Activated CD4-positive, alpha-beta T cell treated with anti-CD3 and anti-CD28 coated beads for 1 hour (primary cell): ENCODE measurements at places on chromosomes 6 and 20.
A peak's percentile ranks its signal among the peaks of the same experiment; 100 is the strongest.

GRCh38 chr6:131568726-131569125 is 4.3 kb upstream of the ARG1 start:
- DNase-seq, result no peak

GRCh38 chr6:44010411-44011349 is 116.6 kb downstream of the MRPL14 start:
- no peak for DNase-seq

DNA sequence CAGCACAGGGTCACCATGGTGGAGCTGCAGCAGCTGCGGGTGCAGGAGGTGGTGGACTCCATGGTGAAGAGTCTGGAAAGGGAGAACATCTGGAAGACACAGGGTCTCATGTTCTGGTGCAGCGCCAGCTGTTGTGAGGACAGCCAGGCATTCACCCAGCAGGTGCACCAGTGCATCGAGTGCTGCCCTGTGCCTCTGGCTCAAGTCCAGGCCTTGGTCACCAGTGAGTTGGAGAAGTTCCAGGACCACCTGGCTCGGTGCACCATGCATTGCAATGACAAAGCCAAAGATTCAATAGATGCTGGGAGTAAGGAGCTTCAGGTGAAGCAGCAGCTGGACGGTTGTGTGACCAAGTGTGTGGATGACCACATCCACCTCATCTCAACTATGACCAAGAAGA is 22.9 kb upstream of the RIPK1 start:
- no peak for DNase-seq

DNA sequence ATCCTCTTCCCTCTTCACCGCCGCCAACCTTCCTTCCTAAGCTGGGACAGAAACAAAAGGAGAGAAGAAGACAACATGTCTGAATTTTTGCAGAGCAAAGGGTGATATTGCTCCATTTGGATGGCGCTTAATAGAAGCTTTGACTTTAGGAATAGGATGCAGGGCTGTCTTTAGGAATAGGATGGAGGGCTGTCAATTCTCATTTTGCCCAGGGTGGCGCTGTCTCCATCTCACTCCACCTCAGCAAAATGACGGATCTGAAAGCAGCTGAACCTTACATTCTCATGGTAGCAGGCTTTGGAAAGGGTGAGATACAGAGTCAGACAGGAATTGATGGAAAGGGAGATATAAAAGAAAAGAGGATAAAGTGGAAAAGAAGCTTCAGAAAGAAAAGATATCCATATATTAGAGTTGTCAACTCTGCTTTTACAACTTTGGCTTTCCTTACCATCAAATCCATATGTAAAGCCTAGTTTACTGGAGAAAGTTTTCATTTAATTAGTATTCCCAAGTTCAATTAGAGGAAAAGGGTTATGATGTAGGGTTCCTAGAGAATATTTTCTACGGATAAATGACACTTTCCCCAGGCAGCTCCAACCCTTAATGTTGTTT is 2.4 kb downstream of the MTCL3 start:
- no peak for DNase-seq

- DNase-seq, result no peak
Observed at GRCh38 chr6:33695451-33695887, 16.0 kb downstream of the UQCC2 start.

- no peak for DNase-seq
Observed at GRCh38 chr20:48171626-48172356, 386.5 kb upstream of the SULF2 start.

DNA sequence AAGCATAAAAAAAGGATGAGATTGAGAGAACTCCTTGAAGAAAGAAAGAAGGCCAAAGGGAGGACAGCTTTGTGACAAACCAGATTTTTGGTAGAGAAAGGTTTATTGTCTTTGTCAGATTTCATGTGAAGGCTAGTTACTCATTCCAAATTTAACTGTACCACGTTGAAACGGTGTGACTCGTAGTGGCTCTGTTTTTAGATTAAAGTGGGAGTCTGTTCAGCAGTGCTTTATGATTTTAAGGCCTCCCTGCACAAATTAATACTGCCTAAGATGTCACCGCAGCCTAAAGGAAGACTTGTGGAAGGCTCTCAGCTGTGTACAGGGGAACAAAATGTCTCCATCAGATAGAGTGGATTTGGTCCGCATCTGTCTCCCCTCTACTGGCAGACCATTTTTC is 35.9 kb downstream of the CDC40 start:
- DNase-seq, result no peak

- no peak for DNase-seq
Observed at GRCh38 chr6:112296122-112296521, 41.8 kb upstream of the LAMA4 start.

- DNase-seq, result no peak
Observed at GRCh38 chr20:9912858-9913434, 74.1 kb upstream of the PAK5 start.

GRCh38 chr6:135054226-135054568 is 425 bp downstream of the HBS1L start:
- no peak for DNase-seq

- DNase-seq, result no peak
Observed at GRCh38 chr6:143957679-143958274, 50.3 kb downstream of the PLAGL1 start.

DNA sequence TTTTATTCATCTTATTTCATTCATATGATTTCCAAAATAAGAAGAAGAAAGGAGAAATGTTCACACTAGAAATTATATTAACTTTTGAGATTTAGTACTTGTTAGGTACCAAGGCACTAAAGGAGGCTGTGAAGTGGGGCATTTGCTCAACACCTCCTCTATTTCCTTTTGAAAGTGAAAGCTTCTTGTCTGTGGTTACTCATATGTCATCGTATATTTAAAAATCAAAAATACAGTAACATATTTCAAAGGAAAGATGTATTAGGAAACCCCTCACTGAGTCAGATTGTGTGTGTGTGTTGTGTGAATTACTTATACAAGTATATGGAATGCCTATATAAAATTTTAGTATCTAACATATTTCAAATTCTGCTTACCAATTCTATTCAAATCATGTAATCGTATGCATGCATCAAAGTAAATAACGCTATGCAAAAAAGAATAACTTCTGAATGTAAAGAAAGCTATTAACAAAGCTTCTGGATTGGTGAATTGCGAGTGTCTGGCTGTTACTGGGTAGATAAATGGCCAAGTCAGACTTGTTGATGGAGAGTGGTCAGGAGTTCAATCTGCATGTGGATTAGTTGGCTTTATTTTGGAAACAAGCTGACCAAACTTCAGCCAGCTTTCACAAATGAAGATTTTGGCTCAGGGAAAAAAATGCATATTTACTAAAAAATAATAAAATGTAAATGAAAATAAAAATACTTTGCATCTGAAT is 70.9 kb downstream of the PACRG start:
- no peak for DNase-seq

- no peak for DNase-seq
Observed at GRCh38 chr6:33702345-33702977, 9.0 kb downstream of the UQCC2 start.

GRCh38 chr6:79676785-79677736 is 45.9 kb downstream of the SH3BGRL2 start:
- no peak for DNase-seq

DNA sequence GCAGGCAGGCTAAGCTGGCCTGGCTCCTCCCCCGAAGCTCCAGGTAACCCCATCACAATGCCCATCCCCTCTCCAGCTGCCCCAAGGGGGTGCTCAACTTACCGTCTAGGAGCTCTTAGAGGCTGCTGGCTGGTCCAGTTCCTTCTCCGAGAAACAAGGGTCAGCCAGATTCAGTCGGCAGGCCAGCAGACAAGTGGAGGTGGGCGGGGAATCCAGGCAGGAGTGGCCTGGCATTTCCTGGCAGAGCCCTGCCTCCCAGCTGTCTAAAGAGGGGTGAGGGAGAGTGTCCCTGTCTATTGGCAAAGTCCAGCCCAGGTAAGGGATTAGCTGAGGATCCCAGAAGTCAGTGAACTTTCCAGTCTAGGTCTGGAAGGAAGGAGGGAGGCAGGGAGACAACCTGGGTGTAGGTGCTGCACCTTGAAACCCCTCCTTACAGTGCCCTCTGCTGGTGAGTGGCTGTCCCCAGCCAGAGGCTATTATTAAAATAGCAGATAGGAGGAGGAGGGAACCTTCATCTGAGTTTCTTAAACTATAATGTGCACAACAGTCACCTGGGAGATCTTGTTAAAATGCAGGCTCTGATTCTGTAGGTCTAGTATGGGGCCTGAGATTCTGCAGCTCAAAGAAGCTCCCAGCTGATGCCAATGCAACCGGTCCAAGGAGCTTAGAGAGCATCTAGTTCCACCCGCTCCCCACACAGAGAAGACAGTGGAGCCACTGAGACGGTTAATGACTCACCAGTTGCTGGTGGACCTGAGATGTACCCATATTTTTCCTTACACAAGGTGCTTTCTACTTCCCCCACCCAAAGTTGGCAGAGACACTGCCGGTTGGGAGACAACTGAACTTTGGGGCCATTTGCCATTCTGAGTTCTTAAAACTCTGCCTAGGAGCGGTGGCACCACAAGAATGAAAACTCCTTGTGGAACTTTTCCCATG is at the start of gene UNC5CL:
UNC5CL (minus strand) TSS at position 162 of the 939 bp plus-strand sequence. CDS start 4,147 bp downstream, outside the sequence.
- peak; percentile 27 for DNase-seq

- no peak for DNase-seq
Observed at GRCh38 chr20:49431329-49431728, 51.1 kb downstream of the KCNB1 start.

- DNase-seq, result no peak
Observed at GRCh38 chr20:57904314-57905105, 194.7 kb upstream of the PMEPA1 start.

DNA sequence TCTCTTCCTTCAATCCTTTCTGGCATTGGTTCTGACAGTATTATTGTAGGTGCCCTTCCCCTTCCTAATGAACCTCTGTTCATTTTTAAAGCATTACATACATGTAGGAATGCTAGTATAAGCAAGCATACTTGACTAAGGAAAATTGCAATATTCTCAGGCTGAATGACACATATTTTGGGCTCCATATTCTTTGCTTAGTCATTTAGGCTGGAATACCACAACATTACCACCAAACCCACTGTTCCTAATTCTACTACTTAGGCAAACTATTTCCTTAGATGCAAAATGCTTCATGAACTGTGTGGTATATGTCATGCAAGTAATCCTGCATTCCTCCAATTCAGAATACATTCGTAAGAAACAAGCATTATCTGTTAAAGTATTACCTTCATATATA is 113.9 kb downstream of the PRDM1 start:
- DNase-seq, result no peak

GRCh38 chr6:92723390-92723931 is 695.9 kb downstream of the EPHA7 start:
- no peak for DNase-seq

DNA sequence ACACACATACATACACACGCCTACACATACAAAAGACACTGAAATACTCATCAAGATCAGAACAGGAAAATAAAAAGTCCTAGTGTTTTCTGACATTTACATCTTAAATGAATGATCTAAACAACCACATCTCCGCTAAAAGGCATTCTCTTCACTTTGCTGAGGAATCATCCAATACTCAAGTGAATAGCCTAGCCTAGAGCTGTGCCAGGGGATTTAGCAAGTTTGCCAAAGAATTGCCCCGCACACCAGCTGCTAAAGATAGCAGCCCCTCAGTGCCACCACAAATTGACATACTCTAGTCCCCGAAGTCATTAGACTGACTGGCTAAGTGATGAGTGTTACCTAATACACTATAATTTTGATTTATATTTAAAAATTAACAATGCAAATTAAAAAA is 246.8 kb upstream of the POU3F2 start:
- no peak for DNase-seq

DNA sequence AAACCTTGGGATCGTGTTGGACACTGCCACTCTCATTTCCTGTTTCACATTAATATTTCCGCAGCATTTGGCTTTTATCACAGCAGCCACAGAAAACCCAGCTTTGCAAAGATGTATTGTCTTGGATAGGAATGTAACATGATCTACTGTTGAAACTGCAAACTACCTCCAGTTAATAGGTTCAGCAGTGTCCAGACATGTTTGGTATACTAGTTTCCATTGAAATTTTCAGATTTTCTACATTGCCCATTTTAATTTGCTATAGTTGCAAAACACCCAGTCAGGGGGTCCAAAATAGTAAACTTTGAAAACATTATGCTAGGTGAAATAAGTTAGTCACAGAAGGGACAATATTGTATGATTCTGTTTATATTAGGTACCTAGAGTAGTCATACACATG is 3.3 kb downstream of the ANKRD6 start:
- DNase-seq, result no peak

- no peak for DNase-seq
Observed at GRCh38 chr6:142833798-142834197, 111.2 kb downstream of the HIVEP2 start.

- DNase-seq, result no peak
Observed at GRCh38 chr20:63752411-63753101, 13.0 kb downstream of the SLC2A4RG start.

GRCh38 chr20:16930656-16931055 is 182.5 kb downstream of the OTOR start:
- no peak for DNase-seq

- no peak for DNase-seq
Observed at GRCh38 chr6:87366072-87366827, 21.6 kb downstream of the C6orf163 start.

DNA sequence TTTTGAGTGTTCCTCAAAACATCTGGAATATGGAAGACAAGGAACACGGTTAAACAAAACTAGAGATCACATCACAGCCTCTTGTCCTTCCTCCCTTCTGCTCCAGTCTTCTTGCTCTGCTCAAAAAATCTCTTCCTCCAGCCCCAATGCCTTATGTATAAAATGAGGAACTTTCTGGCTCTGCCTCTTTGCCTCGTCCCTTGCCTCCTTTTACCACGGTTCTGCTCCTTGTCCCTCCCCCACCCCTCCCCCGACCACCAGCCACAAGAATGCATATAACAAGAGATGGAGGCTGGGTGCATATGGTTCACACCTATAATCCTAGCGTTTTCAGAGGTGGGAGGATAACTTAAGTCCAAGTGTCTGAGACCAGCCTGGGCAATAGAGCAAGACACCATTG is 43.6 kb downstream of the PLAGL2 start:
- no peak for DNase-seq
